ENCODE measurements at places on chromosomes 13 and 19. TPM values are rescaled to one million over a fixed set of nuclear protein-coding genes. Genes with fewer than 3 reads are reported as not detected.

- no peaks in the 10 kb centered on the region for H3K36me3 ChIP-seq
- no peaks in the 10 kb centered on the region for H3K4me1 ChIP-seq
- H3K27ac ChIP-seq: no peak overlapping the region
- DNase-seq: no peak
- no peaks in the 10 kb centered on the region for H3K27me3 ChIP-seq
Measured at GRCh38 chr13:91740756-91741155, 342.3 kb downstream of the GPC5 start.

GRCh38 chr13:82565201-82565600 lies 1317.1 kb downstream of the SLITRK1 start:
- H3K4me1 ChIP-seq: no peaks in the 10 kb centered on the region
- H3K27me3 ChIP-seq: no peaks in the 10 kb centered on the region
- no peak overlapping the region for H3K4me3 ChIP-seq

DNA sequence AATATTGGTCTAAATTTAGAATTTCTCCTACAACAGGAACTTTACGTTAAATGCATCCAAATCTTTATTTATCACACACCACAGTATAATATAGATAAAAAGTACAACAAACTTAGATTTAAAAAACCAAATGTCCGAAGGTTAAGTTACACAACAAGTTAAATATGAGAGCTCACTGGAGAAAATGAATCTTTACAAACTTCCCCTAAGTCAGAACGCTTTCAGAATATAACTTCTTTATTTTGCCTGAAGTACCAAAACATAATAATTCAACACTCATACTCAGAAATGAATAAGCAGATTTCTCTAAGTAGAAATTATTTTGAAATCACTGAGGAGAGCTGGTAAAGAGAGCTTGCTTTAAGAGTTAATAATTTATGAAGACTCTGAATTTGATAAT lies 33.8 kb downstream of the TSC22D1 start:
- no peak overlapping the region for H3K27ac ChIP-seq
- DNase-seq: no peak

- H3K36me3 ChIP-seq: peaks cover 29% of the 10 kb centered on the region
- H3K27me3 ChIP-seq: no peaks in the 10 kb centered on the region
- H3K4me3 ChIP-seq: no peak overlapping the region
- no peak overlapping the region for H3K27ac ChIP-seq
- no peaks in the 10 kb centered on the region for H3K4me1 ChIP-seq
Measured at GRCh38 chr19:3532154-3532786, 6.7 kb upstream of the TEKTIP1 start.

DNA sequence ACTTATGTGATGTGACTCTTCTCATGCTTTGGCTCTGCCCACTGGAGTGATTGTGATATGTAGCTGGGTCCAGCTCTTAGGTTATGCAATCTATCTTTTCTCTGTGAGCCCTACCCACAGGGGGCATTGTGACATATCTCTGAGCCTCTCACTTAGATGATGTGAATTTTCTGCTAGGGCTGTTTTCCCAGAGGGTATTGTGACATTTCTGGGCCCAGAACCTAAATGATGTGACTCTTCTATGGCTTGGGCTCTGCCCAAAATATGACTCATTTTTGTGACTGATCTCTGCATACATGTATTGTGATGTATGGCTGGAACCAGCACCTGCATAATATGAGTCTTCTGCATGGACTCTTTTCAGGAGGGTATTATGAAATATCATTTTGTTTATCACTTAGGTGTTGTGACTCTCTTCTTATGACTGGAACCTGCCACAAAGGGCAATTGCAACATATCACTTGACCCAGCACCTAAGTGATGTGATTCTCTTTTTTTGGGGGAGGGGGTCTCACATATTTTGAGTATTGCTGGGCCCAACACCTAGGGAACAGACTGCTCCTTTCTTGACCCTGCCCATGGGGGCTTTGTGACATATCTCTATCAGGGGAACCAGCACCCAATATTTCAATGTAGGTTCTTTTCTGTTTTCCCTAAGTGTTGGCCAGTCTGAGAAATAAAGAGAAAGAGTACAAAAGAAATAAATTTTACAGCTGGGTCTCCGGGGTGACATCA lies 12.1 kb upstream of the ZNF254 start:
- H3K27me3 ChIP-seq: no peaks in the 10 kb centered on the region
- peak; percentile 38 for DNase-seq
- peaks cover 15% of the 10 kb centered on the region for H3K4me1 ChIP-seq

DNA sequence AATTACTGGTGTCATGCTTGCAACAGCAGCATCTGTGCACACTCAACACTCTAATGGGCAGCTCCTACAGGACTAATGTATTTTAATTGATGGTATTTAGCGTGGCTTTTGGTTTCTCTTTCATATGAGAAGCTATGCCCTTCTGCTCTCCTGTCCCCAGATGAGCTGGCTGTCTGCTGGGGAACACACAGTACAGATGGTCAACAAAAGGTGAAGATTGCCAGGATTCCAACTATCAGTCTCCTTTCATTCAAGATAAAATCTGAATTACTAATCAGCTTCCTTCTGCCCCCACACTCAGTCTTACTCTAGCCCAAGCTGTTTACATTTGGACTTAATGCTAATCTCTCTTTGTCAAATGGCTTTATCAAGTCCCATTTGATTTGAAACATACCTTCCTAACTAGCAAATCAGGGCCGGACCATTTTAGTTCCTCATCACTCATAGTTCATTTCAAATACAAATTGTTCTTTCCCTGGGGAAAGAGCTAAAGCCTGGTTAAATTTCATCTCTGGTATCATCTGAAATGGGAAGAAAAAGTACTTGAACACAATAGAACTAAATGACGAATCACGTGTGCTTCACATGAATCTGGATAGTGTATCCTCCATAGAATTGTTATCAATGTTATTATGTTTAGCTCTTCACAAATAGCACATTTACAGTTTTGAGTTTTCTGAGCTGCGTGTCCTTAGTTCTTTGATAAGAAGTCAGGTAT lies 988.0 kb downstream of the PCDH17 start:
- H3K4me3 ChIP-seq: no peak overlapping the region
- no peaks in the 10 kb centered on the region for H3K27me3 ChIP-seq
- DNase-seq: no peak
- no peak overlapping the region for H3K27ac ChIP-seq
- no peaks in the 10 kb centered on the region for H3K36me3 ChIP-seq

- no peak overlapping the region for H3K4me3 ChIP-seq
- H3K4me1 ChIP-seq: no peaks in the 10 kb centered on the region
- peaks cover 11% of the 10 kb centered on the region for H3K27me3 ChIP-seq
- DNase-seq: no peak
- H3K27ac ChIP-seq: no peak overlapping the region
Measured at GRCh38 chr13:99425485-99426341, 75.6 kb upstream of the TM9SF2 start.

DNA sequence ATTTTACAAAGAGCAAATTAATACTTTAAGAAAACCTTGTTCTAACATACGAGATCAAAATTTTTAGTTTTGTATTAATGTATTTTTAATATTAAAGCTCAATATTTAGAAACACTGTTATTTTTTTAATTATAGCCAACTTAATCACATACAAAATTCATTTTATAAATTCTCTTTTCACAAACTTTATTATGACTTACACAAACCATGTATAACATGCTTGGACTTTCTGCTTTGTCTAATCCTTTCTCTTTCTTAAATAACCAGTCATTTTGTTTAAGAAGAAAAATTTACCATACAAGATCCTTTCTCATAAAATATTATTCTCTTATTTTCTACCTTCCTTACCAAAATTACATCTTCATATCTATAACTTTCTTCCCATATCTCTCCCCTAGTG lies 62.2 kb downstream of the CYSLTR2 start:
- H3K27ac ChIP-seq: no peak overlapping the region
- no peaks in the 10 kb centered on the region for H3K27me3 ChIP-seq
- no peak overlapping the region for H3K4me3 ChIP-seq
- H3K36me3 ChIP-seq: no peaks in the 10 kb centered on the region
- H3K4me1 ChIP-seq: no peaks in the 10 kb centered on the region

GRCh38 chr13:75647126-75647784 lies 11.1 kb downstream of the LMO7 start:
- no peak for DNase-seq
- no peaks in the 10 kb centered on the region for H3K27me3 ChIP-seq
- no peaks in the 10 kb centered on the region for H3K36me3 ChIP-seq
- H3K27ac ChIP-seq: no peak overlapping the region
- no peaks in the 10 kb centered on the region for H3K4me1 ChIP-seq

- H3K27me3 ChIP-seq: no peaks in the 10 kb centered on the region
- no peak for DNase-seq
- H3K27ac ChIP-seq: no peak overlapping the region
- no peaks in the 10 kb centered on the region for H3K4me1 ChIP-seq
Measured at GRCh38 chr19:3631053-3631861, 4.7 kb upstream of the CACTIN start.

- H3K4me3 ChIP-seq: no peak overlapping the region
- peaks cover under 1% of the 10 kb centered on the region for H3K4me1 ChIP-seq
- H3K27me3 ChIP-seq: no peaks in the 10 kb centered on the region
- no peak for DNase-seq
- peaks cover 53% of the 10 kb centered on the region for H3K36me3 ChIP-seq
Measured at GRCh38 chr19:43662487-43662886, 7.5 kb downstream of the PLAUR start.

DNA sequence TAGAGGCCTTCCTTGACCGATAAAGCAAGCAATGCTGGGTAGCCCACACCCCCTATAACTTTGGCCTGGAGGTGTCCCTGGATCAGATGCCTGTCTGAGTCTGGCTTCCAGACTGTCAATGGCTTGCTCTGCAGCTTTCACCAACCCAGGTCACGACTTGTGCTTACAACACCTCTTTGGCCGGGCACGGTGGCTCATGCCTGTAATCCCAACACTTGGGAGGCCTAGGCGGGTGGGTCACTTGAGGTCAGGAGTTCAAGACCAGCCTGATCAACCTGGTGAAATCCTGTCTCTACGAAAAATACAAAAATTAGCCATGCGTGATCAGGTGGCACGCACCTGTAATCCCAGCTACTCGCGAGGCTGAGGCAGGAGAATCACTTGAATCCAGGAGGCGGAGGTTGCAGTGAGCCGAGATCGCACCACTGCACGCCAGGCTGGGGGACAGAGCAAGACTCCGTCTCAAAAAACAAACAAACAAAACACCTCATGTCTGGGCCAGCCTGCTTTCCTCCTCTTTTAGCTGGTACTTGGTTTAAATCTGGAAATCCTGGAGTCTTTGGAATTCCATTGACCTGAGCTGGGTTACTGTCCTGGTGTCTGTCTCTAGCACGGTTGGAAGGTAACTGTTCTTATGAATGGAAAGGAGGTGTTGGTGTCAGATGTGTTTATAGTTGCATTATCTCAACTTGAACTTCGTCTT lies 10.3 kb upstream of the GARRE1 start:
- H3K4me1 ChIP-seq: no peaks in the 10 kb centered on the region
- no peak for DNase-seq
- no peak overlapping the region for H3K4me3 ChIP-seq
- H3K36me3 ChIP-seq: no peaks in the 10 kb centered on the region

DNA sequence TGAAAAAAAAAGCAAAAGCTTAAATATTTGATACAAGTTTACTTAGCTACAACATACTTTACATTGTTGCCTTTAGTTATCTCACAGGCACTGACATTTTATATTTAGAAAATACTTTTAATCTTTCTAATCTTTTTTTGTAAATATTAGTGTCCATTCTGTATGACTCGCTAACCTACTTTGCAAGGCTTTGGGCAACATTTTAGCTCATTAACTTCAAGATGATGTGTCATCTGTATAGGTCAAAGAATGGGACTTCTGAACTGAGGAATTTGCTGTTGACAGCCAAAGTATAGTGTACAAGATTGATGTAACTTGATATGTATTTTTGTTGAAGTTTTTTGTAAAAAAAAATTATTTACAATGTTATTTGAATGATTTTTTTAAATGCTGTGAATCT lies 2.7 kb upstream of the C1QTNF9 start:
- no peak for DNase-seq
- H3K27me3 ChIP-seq: no peaks in the 10 kb centered on the region
- no peaks in the 10 kb centered on the region for H3K36me3 ChIP-seq
- H3K4me3 ChIP-seq: no peak overlapping the region
- H3K4me1 ChIP-seq: no peaks in the 10 kb centered on the region

Gene HSH2D
- 1.1 TPM for polyA plus RNA-seq

Gene NCAN
- polyA plus RNA-seq: not detected

Gene LIM2
- polyA plus RNA-seq: not detected

Gene ERCC5
- 27.0 TPM for polyA plus RNA-seq

Gene KLK6
- polyA plus RNA-seq: 2.5 TPM
